Ovary (tissue), 10 donors: ENCODE measurements at places on chromosomes 7 and 10.

- DNase-seq = no peak
Observed at GRCh38 chr10:34786464-34786863, 28.6 kb downstream of the PARD3 start.

DNA sequence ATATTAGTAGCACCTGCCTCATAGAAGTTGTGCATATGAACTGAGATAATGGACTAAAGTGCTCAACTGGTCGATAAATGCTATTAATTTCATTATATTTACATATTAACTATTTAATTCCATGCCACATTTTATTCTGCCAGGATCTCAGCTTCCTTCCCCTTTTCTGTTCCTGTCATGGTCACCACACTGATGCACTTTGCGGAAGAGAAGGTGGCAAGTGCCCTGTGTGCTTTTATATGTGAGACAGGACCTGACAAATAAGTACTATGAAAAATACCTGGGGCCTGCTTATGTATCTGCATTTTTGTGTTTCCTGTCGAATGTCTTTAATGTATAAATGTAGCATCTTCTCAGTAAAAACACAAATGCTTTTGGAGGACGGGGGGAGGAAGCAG is 12.2 kb downstream of the ATP6V0E2 start:
- DNase-seq = no peak

- DNase-seq = no peak
Observed at GRCh38 chr7:131090886-131091692, 236.6 kb upstream of the MKLN1 start.

DNA sequence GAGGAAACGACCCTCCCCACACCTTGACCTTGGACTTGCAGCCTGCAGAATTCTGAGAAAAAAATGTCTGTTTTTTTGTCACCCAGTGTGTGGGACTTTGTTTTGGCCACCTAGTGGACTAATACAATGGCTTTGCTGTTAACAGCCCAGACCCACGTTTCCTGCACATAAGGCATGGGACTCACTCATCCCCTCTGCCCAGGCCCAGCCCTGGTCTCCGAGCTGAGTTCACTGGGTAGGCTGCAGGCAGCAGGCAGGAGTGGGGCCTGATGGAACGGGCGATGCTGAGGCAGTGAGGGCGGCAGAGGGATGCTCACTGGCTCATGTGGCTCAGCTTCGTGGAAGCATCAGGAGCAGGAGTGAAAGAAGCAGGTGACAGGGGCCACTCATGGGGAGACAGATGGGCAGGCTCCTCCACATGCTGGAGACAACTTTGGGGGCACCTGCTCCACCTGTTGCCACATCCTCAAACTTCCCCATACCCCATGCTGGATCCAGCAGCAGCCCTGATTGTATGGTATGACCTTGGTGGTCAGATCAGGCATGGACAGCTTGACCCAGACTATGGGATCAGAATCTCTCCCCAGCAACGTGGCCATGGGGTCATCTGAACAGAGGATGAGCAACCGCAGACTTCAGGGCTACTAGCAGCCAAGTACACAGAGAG is 65.8 kb upstream of the ANTXRL start:
- no peak for DNase-seq

- DNase-seq = no peak
Observed at GRCh38 chr10:122515588-122516231, 44.8 kb upstream of the DMBT1 start.

GRCh38 chr10:7572391-7572790 is 94.4 kb downstream of the ITIH5 start:
- no peak for DNase-seq

- DNase-seq = no peak
Observed at GRCh38 chr7:716222-716621, 10.3 kb upstream of the DNAAF5 start.

- DNase-seq = no peak
Observed at GRCh38 chr10:88190540-88191235, 327.3 kb downstream of the PTEN start.

DNA sequence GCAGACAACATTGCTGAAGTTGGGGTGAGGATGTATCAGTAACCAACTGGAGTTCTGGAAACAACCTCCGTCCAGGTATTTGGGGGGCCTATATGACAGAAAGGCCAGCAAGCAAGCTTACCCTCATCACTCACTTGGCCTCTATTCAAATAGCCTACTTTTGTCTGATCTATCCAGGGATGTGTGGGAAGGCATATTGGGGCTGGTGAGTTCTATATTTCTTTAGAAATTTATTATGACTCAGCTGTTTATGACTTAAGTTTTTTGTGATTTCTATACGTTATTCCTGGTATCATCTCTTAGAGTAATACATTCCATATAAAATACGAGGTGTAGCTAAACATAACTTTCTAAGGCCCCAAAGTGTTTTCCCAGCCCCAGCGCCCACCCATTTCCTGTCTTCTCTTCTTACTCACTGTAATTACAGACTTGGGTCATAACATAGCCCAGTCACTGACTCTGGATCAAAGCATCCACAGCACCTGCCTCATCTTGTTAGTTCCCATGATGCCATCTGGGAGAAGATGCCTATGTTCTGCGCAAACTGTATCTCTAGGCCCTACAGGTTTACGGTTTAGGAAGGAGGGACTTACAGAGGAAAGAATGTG is 18.1 kb downstream of the GARS1 start:
- DNase-seq = no peak

GRCh38 chr10:102434394-102435132 is 2.2 kb upstream of the CUEDC2 start:
- peak; percentile 56 for DNase-seq

GRCh38 chr10:28181478-28182096 is 121.3 kb downstream of the MPP7 start:
- DNase-seq = no peak

DNA sequence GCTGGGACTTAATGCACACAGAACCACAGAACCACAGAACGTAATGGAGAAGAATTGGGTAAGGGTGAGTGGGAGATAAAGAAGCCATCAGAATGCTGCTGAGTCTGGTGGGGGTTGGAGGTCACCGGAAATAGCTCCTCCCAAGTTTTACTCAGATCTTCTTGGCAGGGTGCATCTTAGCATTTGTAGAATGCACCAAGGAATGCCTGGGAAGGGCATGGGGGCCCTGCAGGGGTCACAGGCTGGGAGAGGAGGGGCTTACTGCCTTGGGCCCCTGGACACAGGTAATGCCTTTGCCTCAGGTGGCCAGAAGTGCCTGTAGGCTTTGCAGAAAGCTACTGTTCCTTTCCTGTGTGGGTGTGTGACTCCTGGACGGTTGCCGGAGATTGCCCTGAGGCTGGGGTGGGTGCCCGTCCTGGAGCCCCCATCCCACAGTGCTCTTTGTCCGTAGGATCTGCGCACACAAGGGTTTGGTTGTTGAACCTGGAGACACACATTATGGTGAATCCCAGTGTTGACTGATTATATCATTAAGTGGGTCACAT is 55.1 kb downstream of the MGMT start:
- no peak for DNase-seq

GRCh38 chr7:74525881-74526280 is 72.2 kb downstream of the GTF2IRD1 start:
- DNase-seq = no peak

DNA sequence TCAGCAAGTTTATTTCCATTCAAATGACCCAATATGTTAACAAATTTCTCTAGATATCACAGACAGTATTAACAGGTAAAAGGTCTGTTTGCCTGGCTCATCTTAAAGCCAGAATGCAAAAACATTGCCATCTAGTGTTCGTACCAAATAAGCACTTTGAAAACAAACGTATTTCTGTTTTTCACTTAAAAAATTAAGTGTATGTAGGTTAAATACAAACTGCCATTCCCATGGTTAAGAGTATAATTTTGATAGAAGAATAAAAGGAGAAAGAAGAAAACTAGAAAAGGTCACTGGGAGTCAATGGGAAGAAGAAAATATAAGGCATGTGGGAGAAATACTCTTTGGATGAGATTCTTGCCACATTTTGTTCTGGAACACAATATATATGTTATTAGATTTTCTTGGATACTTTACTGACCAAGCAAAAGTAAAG is 51.0 kb downstream of the ORC5 start:
- DNase-seq = no peak
